CD4-positive, alpha-beta T cell treated with Interleukin-4 for 1 hour (primary cell): ENCODE measurements at places on chromosomes 13 and 19.

DNA sequence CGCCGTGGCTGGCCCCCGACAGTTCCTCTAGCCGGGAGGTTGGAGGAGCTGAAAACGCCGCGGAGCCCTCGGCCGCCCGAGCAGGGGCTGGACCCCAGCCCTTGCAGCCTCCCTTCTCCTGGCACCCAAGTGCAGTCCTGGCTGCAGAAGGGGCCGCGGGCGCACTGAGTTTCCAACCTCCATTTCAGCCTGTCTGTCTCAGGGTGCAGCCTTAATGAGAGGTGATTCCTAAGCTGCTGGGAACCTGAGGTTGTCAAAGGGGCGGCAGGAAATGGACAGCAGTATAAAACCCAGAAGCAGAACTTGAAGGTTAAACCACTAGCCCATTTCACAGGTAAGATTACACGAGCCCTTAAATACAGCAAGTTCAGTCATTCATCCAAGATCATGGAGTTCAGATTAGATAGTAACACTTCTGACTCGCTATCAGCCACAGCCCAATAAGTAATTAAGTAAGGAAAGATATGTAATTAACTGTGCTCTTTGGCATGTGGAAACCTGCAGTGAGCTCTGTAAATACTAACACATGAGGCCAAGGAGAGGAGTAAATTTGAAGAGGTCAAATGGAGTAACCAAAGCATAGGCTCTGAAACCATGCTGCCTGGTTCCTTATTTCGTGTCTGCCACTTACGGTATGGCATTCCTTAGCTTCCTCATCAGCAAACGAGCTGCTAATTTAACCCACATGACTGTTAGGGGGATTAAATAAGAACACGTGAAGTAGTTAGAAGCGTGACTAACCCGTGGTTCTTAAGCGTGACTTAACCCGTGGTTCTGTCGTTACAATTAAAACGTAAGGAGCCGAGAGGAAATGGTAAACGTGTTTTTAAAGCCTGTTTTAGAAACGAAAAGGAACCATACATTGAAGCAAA lies 686 bp downstream of the SETDB2 start:
- peak; percentile 72 for DNase-seq

DNA sequence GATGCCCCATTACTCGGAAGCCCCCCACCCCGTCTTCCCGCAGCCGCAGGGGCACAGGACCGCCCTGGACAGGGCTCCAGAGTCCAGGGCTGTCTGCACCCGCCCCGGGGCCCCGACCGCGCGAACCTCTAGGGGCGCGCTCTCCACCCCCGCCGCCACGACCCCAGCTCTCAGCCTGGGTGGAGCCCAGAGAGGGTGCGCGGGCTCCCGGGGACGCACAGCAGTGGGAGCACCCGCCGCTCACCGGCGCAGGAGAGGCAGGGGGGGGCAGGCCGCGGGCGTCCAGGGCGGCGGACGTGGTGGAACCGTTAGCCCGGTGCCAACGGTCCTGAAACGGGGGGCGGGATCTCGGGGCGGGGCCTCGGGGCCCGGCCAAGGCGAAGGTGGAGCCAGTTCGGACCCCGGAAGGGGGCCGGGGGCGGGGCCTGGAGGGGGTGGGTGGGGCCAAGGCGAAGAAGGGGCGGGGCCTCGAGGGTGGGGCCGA lies at the start of gene ATP8B3:
Gene ATP8B3 (minus strand): TSS at position 335 of the 484 bp plus-strand sequence. CDS start 540 bp downstream, outside the sequence.
- DNase-seq, result no peak

GRCh38 chr19:53079313-53079924 lies 23.8 kb downstream of the ZNF160 start:
- DNase-seq, result no peak

GRCh38 chr13:23921451-23921888 lies 24.2 kb upstream of the C1QTNF9B start:
- peak; percentile 53 for DNase-seq

DNA sequence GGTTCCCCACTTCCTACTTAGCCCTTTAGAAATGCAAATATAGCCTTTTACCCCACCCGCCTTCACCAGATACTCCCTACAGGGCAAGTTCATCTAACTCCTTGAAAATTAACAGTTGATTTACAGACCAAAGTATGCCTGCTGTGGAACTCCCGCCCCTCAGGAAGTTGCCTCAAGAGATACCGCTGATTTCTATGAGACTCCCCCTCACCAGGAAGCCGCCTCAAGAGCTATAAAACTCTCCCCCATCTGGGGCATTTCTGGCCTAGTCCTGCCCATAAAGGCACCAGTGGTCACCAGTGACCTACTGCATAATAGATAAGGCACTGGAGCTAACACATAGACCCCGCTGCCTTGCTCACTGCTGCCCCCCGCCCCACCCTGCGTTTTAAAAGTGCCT lies 201.7 kb upstream of the UBL3 start:
- DNase-seq, result no peak

DNA sequence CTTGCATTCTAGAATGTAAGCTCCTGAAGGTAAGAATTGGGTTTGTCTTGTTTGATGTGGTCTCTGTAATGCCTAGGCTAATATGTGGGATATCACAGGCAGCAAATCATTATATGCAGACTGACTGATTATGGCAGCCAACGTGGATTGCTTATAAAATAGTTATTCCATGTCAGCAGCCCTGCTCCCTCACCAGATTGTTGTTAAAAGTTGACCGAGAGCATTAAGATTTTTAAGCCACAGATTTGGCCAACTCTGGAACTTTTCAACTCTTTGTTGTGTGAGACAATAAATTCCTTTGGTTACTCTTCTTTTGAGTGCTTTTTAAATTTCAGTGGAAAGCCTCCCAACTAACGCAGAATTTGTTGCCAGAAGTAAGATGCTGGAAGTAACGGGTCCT lies 92.6 kb upstream of the FAM216B start:
- DNase-seq, result no peak
